ENCODE measurements at places on chromosomes 6 and 20.

DNA sequence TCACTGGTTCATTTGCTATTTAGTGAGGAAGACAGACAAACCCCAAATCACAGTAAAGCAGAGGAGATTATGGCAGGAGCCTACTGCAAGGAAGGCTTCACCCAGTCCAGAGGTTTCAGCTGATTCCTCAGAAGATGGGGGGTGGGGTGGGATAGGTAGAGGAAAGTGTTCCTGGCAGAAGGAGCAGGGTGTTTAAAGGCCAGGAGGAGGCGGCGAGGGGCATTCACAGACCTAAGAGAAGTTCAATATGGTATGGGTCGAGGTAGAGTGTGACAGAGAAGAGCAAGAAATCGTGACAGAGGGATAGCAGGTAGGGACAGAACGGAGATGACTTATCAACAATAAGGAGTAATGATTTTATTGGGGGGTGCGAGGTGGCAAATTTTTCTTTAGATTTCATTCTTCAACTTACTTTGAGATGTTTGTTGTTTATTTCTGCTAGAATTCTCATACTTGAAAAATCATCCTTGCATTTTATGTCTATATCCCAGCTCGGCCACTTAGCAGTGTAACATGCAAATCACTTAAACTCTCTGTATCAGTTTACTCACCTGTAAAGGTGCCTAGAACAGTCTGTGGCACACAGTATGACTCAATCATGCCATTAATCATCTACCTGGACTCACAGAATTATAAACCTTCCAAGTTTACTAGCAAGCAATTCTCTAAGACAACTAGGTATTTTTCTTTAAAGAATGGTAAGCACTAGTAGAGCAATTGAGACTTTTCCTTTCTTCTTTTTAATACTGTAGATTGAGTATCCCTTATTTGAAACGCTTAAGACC is 176.7 kb downstream of the REV3L start:
- no peak for DNase-seq

DNA sequence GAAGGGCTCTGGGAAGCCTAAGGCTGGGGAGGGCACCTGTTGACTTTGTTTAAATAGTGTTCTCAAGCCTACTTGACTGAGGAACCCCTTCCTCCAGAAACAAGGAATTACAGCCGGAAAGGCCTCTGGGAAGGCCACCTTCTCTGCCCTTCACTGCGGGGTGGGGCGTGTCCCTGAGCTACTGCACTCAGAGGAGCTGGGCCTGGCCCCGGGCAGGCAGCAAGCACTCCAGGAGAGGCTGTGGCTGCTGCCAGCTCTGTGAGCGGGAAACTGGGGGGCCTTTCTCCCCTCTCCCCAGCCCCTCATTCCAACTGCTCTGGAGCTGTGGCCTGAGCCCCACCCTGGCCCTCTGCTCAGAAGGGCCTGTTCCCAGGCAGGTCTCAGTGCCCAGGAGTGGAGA is 4.0 kb upstream of the OSBPL2 start:
- DNase-seq, result no peak

DNA sequence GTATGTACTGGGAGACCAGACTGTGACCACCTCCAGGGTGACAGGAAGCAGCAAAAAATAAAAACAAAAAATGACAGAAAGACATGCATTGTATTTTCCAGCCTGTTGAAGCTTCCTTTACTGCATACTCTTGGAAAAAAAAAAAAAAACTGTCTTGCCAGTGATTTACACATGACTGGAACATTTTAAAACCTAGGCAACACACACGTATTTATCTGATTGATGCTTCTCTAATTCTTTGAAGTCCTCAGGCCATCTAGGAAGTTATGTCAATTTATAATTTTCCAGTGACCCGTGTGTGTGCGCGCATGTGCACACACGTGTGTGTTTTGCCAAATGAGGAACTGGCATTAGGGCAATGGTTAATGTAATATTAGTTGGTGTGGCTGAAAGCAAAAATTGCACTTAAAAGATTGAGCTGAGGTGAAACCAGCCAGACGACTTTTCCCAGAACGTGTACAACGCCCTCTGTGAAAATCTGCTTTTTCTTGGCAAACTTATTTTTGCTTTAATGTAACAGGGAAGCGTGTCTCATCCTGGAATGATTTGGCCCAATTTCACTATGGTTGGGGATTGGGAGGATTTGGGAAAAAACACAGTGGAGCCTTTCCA is 315.2 kb downstream of the TFAP2A start:
- no peak for DNase-seq

DNA sequence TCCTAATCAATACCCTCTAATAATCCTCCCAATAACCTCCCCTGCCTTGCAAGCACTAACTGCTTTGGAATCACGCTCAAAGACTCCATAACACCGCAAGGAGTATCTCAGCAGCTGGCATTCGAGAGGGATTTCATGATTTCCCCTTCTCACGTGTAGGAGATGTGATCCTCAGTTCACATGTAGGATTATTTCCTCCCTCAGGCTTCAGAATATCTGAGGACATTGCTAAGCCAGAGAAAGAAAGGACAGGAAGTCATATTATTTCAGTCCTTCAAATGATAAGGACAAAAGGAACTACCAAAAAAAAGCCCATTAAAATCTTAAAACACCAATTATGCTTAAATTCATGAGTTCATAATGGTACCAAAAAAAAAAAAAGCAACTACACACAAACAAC is 122.9 kb downstream of the NFATC2 start:
- DNase-seq, result no peak

DNA sequence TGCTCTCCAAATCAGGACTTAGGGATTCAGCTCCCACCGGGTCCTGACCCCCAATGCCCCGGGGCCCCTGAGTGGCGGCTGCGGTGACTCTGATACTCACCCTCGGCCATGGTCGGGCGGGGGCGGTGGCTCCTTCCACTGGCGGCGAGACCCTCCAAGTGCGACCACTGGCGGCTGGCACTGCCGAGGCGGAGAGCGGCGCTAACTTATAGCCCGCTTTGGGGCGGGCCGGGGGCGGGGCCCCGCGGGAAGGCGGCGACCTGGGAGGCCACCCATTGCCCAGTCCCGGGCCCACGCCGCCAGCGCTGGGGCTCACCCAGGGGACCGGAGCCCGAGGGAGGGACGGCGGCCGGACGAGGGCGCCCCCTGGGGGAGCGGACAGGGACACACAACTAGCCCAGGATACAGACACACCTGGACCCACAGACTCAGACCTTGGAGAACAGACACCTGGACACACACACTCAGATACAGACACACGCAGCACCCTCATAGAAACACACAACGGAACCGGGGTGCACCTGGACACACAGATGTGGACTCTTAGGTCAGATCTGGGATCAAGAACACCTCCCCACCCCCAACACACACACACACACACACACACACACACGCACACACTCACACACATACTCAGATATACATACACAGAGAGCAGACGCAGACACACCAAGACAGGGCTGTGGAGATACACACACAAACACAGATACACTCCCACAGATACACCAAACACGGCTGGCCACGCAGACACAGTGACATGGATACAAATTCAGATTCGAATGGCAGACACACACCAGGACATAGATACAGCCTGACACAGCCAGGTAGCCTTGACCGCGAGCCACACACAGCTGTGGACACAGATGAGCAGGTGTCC is at the start of gene TGM2:
TGM2 (minus strand) TSS at position 182 of the 877 bp plus-strand sequence; CDS start at position 110, 72 bp downstream.
- DNase-seq, result peak; percentile 29

DNA sequence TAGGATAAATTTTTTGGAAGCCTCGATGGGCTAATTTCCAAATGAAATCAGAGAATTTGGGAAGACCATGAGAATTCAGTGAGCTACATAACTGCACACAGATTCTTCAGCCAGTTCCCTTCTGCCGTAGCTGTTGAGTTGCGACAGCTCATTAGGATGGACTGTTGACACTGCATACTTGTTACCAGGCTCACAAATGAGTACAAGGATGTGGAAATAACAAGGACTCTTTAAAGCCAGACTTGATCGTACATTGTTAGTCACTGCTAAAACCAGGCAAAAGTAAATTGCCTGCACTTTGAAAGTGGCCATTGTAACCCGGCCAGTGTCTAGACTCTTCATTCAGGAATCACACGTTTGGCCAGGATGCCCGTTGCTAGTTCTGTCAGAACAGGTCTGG is 37.0 kb downstream of the NDUFAF5 start:
- DNase-seq, result no peak

DNA sequence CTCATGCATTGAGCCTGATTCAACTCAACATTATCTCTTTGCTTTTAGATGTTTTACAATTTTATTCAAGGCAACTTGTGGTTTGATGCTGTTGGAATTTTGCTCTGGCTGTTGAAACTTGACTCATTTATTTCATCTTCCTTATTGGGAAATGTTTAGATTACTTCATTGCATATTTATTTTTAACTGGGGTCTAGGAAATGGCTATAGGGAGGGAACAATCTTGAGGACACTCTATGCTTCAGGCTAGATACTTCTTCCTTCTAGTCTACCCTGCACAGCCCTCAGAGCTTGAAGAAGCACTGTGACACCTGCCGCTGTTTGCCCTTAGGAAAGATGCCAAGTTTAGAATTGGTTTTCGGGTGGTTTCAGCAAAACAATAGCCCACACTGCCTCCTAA is 183.4 kb downstream of the ADGRG6 start:
- DNase-seq, result no peak
